Muscle of arm (tissue), 14 donors: ENCODE measurements at places on chromosomes 13 and 19. TPM values are rescaled to one million over a fixed set of nuclear protein-coding genes. Genes with fewer than 3 reads are reported as not detected.
A peak's percentile ranks its signal among the peaks of the same experiment; 100 is the strongest.

- DNase-seq: no peak
Observed at GRCh38 chr13:97311956-97312355, 89.8 kb downstream of the MBNL2 start.

GRCh38 chr19:34356875-34357274 is 8.1 kb upstream of the GPI start:
- no peak for DNase-seq

DNA sequence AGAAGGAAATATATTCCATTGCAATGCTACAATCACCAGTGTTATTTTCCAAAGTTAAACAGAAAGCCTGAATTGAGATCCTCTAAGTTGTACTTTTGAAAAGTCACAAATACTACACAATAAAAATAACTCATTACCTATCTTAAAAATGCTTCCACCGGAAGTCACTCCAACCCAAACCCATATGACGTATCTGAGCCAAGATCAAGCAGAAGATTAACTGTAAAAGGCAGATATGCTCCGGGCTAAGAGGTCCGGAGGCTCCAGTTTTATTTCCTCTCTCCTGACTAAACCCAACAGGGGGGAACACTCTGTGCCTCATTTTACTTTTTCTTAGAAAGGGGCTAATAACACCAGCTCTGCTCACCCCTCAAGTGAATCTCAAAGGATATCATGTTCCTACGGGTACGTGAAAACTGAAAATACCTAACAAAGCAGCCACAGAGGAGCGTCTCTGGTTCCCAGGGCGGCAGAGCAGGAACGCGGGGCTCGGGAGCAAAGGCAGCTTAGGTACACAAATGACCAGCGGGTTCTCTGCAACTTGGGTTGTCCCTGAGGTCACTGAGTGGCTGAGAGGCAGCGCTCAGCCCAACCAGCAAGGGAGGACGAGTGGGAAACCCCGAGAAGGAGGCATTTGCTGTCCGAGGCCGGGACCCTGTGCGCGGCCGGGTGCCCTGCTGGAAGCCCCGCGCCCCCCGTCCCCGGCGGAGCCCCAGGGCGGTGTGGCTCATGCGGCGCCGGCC is 750 bp downstream of the RAB20 start:
- DNase-seq: peak; percentile 20

Gene NCCRP1
- 0.13 TPM for polyA plus RNA-seq
